ENCODE measurements at places on chromosomes 3 and 15.

DNA sequence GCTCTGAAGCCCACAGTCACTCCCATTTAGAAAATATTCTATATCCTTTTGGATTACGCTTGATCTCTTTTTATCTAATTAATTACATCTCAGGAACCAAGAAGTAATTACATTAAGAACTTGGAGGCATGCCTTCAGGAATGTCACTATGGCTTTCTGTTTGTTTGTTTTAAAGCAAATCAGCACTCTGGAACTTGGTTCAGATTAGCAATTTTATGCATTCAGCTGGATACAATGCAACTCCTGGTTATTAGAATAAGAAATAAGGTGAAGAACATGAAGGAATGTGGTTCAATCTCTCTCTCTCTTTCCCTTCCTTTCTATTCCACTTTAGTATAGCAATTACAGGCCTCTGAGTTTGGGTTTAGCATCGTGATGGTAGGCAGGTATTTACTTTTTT is 235.8 kb downstream of the FHIT start:
- DNase-seq: no peak

DNA sequence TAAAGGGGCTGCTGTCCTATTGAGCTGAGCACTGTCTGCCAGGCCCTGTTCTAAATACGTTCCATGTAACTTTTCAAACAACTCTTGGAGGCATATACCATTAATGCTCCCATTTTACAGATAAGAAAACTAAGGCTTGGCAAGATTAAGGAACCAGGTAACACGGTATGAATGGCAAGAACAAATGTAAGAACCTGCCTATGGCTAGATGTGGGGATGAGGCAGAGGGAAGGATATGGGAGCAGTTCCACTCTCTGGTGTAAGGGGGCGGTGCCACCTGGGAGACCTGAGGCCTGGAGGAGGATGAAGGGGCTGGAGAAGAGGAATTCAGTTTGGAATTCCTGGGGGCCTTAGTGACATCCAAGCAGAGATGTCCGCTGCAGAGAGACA is 3.8 kb upstream of the LMAN1L start:
- no peak for DNase-seq

DNA sequence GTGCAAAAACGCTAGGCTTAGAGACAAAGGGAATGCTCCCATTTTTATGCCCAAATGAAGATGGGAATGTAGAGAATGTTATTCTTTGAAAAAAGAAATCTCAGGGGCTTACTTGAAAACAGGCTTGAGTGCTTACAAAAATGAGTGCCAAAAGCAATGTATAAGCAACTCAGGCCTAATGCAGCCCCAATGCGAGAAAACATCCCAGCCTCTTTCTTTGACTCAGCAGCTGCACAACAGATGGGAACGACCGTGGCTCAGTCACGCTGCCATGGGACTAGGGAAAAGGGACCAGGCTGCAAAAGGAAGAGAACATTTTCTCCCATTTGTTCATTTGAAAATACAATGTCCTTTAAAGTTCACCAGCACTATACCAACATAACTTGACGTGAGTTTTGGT is 246.4 kb upstream of the LRIG1 start:
- DNase-seq: no peak

DNA sequence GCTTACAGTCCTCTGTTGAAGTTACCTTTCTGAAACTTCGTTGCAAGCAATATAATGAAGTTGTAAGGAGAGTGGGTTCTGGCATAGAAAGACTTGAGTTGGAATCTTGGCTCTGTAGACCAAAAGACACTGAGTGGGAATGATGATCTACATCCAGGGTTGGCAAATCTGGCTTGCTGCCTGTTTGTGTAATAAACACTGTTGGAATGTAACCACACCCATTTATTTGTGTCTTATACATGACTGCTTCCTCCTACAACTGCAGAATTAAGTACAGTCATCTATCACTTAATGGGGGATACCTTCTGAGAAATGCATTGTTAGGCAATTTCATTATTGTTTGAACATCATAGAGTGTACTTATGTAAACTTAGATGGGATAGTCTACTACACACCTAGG is 178.4 kb upstream of the SUCLG2 start:
- no peak for DNase-seq

- no peak for DNase-seq
These were observed 76.7 kb upstream of the MBNL1 start for GRCh38 chr3:152192050-152192449.

DNA sequence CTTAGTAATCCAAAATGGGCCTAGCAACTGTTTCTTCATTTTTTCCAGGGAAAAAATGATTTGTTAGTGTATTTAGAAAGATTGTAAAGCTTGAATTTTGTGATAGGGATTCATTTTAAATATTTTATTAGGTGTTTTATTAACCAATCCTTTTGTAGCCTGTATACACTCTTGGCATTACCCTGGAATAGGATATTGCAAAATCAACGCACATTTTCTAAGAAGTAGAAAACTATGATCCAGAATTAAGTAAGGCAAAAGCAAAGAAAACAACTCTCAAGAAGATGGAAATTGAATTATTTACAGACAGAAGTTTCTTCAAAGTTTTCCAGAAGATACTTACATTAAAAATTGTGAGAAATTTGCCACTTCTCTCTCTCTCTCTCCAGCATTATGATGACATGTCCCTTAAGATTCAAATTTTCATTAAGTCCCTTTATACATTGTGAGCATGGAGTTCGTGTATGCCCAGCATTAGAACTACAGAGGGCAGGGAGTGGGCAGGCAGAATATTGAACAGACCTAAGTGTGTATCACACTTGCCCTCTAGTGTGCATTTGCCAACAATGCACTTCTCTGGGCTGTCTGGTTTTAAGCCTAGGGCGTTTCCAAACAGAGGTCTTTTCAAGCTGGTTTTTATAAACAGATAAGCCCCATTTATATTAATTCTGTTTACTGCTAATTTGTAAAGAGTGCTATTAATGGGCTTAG is 28.5 kb upstream of the CMSS1 start:
- no peak for DNase-seq

All from non-pigmented ciliary epithelial cell (primary cell).